Mesenteric fat pad (tissue), 1 donor: ENCODE measurements at places on chromosomes 7 and 10.

GRCh38 chr7:55473932-55474331, 98.4 kb downstream of the VOPP1 start:
- peak; percentile 77 for DNase-seq

DNA sequence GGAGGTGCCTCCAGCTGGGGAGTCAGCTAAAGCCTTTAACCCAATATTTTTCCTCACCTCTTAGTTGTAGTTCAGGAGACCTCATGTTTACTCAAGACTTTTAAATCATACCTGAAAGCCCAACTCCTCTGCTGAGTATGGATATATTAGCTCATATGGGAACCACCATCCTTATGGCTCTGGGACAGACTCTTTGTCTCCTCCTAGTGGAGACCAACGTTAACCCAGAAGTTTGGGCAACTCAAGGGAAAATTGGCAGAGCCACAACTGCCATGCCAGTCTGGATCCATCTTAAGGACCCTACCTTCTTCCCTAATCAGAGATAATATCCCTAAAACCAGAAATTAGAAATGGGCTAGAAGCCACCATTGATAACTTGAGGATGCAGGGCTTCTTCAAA, 80.8 kb downstream of the TMEM106B start:
- no peak for DNase-seq

DNA sequence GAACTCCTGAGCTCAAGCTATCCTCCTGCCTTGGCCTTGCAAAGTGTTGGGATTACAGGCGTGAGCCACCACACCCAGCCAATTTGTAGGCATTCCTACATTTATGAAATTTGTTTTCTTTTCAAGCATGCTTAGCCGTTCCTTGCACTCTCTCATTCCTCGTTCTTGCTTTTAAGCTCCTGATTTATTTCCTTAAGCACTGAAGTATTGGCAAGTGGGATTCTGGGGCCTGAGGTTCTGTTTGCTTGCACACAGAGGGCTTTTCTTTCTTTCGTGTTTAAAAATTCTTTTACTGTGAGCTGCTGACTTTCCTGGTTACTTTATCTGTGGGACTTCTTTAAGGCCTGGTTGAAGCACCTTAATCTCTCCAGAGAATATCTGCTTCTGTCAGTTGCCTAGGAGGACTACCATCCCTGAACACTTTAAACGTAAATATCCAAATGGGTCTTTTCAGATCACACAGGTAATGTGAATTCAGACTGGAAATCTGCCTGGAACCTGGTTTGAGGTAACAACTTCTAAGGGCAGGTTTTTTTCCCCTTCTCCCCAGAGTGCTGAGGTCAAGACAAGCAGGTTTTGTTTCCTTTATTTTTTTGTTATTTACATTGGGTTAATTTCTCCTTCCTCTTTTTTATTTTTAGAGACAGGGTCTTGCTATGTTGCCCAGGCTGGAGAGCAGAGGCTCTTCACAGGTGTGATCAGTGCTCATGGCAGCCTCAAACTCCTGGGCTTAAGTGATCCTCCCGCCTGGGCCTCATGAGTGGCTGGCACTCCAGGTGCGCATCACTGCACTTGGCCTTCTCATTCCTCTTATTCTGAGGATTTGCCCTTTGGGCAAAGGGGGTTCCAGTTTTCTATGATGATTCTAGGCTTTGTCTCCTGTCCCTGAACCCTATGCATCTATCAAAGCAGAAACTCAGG, 102.9 kb downstream of the PFKFB3 start:
- no peak for DNase-seq

DNA sequence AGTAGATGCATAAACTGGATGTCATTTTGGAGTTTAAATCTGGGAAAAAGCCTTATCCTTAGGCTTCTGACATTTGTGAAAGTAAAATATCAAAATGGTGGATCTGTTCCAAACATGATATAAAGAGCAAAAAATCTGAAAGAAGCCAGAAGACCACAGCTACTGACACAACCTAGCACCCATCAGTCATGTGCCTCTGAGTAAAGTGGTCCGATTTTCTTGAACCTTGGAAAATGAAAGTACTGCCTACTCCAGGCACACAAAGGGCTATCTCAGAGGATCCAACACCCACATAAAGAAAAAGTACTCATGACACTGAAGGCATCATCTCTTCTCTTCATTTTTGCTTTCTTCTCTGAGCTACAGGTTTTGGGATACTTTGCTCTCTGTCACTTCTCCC, 150.7 kb downstream of the KMT2E start:
- no peak for DNase-seq

DNA sequence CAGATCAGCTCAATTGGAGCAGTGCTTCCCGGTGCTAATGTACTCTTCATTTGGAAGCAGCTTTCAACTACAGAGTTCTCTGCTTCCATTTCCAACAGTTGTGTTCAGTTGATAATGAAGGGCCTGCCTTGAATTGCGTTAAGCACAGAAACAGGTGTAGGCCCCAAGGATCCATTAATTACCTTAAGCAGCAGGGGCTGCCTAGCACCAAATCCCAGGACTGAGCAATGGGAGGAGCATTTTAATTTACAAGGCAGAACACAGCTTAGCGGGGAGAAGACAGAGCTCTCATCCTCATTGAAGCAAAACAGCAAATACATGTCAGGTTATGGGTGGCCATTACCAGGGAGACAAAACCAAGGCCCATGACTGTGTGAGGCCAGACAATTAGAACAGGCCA, 349.6 kb downstream of the TFEC start:
- no peak for DNase-seq

- no peak for DNase-seq
Measured at GRCh38 chr7:18702071-18702829, 206.7 kb downstream of the HDAC9 start.

DNA sequence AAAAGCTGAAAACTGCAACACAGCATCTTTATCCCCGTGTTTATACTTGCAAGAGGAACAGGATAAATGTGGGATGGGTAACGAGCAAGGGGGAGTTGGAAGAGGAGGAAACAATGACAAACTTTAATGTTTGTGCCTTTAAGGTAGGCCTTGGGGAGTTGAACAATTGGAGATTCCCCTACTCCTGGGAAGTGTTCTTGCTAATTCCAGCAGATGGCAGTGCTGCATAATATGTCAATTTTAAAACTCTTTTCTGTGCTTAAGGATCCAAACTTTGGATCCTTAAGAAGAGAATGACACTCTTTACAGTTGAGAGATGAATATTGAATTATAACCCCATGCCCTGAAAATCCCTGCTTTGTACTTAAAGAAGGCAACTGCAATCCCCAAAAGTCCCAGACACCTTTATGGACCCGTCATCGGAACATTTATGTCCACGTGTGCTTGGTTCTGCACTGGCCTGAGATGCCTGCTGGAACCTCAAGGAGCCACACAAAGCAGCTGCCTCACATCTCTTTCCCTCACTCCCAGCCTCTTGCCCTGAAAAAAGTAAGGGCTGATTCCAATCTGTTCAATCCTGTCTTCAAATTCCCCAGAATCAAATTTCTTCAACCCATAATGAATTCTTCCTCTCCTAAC, 12.0 kb downstream of the IFIT5 start:
- no peak for DNase-seq

DNA sequence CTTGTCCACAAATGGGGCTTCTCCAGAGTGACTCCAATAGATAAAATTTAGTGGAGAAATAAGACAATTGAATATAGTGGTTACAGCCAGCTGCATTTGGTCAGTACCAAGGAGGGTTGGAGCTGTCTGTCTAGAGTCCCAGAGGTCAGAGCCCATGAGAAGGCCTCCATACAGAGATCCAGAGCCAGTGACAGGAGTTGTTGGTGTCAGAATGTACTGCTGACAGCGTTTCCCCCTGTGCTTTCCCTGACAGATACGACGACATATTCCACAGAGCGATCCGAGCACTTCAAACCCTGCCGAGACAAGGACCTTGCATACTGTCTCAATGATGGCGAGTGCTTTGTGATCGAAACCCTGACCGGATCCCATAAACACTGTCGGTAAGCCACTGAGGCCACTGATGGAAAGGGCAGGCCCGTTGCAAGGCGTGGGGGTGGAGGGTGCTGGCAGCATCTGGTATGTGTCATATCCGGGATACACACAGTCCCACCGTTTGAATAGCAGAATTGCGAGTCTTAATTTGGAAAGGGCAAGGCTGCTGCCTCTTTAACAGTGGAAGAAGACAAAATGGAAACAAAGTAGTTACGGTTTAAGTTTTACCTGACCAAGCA, 483.6 kb downstream of the NRG3 start:
- no peak for DNase-seq

- no peak for DNase-seq
Measured at GRCh38 chr10:84329196-84329611, 815 bp downstream of the CCSER2 start.

DNA sequence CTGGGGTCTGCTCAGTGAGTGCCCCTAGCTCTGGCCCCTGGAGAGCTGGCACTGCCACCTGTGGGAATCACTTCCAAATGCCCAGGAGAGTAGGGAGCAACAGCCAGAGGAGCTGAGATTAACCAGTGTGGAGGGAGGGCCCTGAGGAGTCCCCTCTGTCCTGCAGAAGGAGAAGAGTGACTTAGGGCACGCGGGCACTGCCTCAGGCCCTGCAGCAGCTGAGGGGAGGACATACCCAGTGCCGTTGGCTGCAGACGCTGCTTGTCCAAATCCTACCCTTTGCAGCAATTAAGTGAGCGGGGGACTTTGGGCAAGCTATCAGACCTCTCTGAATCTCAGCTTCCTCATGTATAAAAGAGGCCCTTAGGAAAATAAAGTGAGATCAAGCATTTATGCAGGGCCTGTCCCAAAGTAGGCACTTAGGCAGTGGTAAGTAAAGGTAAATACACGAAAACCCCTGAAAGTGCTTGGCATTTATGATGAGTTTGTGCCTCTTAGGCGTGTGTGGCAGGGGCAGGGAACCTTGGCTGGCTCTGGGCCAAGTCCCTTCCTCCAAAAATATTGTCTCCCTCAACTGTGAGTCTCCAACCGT, 16.9 kb downstream of the PRF1 start:
- peak; percentile 28 for DNase-seq

GRCh38 chr7:12524794-12525386, 45.6 kb upstream of the SCIN start:
- DNase-seq: no peak

- no peak for DNase-seq
Measured at GRCh38 chr7:34181271-34181958, 276.1 kb downstream of the BMPER start.

GRCh38 chr10:60208676-60209269, 180.9 kb downstream of the ANK3 start:
- no peak for DNase-seq

- no peak for DNase-seq
Measured at GRCh38 chr10:30219971-30220751, 128.9 kb downstream of the MTPAP start.

DNA sequence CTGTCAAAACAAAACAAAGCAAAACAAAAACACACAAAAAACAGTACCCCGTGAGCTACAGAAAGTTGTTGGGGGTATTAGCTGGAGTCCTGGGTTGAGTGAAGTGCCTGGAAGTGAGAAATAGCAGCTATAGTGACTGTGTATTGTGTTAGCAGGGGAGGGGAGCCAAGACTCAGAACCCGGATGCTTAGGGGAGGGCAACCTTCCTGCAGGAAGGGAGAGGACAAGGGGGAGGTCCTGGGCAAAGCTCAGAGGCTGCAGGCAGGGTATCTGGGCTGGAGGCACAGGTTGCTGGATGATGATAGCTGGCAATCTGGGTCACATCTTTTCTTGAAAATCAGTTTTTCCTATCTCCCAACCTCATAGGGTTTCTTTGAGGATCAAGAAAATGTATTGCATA, 75.8 kb upstream of the PARD3 start:
- peak; percentile 65 for DNase-seq

DNA sequence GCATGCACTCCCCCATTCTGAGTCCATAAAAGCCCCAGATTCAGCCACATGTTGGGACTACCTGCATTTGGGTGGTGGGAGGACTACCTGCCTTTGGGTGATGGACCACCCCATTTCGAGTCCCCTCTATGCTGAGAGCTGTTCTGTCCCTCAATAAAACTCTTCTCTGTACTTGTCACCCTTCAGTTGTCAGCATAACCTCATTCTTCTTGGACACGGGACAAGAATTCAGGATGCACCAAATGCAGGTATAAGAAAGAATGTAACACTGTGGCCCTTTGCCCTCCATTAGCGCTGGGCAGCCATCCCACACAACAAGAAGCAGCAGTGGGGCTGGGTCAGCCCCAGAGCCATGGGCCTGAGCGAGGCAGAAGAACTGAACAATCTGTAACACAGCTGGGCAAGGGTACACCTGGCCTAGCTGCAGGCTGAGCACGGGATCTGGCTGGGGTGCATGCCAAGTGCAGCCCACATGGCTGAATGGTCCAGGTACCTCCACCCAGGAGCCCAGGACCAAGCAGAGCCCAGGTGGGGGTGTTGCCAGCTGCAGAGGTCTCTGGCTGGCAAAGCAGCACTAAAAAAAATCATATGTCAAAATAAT, 1344.3 kb upstream of the LRRTM3 start:
- no peak for DNase-seq

GRCh38 chr10:90167174-90168064, 466.0 kb downstream of the KIF20B start:
- DNase-seq: no peak

GRCh38 chr10:132443605-132443982, 46.6 kb downstream of the PWWP2B start:
- no peak for DNase-seq

GRCh38 chr10:69004821-69005220, 16.2 kb downstream of the KIFBP start:
- no peak for DNase-seq

- DNase-seq: no peak
Measured at GRCh38 chr10:21570761-21571521, 36.9 kb downstream of the MLLT10 start.

- DNase-seq: no peak
Measured at GRCh38 chr7:66033471-66034385, 41.9 kb upstream of the ASL start.

- DNase-seq: no peak
Measured at GRCh38 chr10:71774916-71775702, 1.8 kb upstream of the VSIR start.

DNA sequence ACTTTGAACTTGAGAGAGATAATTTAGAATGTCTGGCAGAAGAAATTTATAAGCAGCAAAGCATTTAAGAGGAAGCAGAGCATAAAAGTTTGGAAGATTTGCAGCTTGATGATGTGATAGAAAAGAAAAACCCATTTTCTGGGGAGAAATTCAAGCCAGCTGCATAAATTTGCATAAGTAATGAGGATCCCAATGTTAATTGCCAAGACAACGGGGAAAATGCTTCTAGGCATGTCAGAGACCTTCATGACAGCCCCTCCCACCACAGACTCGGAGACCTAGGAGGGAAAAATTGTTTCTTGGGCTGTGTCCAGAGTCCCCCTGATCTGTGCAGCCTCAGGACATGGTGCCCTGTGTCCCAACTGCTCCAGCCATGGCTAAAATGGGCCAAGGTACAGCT, 263.6 kb upstream of the POT1 start:
- no peak for DNase-seq
